Hematopoietic multipotent progenitor cell (in vitro differentiated cells): ENCODE measurements at places on chromosomes 5 and 9. TPM values are rescaled to one million over a fixed set of nuclear protein-coding genes. Genes with fewer than 3 reads are reported as not detected.

- DNase-seq: peak; percentile 87
Measured at GRCh38 chr5:172697123-172698121, 56.4 kb downstream of the NEURL1B start.

DNA sequence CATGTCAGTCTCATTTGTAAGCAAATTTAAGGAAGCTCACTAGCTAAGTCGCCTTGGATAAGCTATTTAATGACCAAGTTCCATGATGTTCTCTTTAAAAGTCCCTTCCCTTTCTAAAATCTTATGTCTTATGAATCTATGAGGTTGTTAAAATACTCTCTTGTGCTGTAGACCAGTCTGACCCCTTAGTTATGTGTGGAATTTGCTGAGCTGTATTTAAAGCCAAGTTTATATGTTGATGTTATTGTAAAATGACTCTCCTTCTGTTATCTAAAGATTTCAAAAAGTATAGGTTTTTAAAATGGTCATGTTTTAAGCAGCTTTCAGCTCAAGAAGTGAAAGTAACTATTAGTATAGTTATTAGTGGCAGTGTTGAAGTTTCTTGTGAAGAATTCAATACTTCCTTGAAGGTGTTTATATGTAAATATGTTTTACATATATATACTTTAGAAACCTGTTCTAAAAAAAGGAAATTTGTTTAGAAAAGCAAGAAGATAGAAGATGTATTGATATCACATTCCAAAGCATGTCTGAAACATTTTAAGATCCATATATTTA, 92.2 kb downstream of the CDC42SE2 start:
- no peak for DNase-seq

DNA sequence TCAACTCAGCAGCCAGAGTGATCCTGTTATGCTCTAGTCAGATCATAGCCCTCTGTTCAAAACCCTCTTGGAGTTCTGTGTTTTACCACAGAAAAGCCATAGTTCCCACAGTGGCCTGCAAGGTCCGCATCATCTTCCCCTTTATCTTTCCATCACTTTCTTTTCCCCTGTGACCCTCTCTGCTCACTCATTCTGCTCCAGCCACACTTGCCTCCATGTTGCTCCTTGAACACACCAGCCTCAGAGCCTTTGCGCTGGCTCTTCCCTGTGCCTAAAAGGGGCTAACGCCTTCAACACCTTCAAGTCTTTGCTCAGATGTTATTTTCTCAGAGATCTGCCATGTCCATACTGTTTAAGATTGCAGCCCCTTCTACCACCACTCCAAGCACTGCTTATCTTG, 26.3 kb downstream of the CSF2 start:
- DNase-seq: no peak

DNA sequence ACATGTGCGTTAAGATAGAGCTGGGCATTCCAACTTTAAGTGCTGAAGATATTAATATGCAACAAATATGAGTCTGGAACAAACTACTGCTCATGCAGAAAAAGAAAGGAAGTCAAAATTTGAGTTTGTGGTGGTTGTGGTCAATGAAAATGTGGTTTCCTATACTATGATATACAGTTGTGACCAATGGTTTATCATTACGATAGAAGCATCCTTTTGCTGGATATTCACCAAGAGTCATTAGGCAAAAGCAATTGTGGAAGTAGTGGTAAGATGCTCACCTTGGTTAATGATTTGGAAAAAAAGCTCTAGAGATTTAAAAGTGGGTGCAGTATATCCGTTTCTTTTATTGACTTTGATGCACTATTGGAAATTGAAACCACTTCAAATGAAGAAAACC, 1007.0 kb downstream of the NR2F1-AS1 start:
- DNase-seq: no peak

DNA sequence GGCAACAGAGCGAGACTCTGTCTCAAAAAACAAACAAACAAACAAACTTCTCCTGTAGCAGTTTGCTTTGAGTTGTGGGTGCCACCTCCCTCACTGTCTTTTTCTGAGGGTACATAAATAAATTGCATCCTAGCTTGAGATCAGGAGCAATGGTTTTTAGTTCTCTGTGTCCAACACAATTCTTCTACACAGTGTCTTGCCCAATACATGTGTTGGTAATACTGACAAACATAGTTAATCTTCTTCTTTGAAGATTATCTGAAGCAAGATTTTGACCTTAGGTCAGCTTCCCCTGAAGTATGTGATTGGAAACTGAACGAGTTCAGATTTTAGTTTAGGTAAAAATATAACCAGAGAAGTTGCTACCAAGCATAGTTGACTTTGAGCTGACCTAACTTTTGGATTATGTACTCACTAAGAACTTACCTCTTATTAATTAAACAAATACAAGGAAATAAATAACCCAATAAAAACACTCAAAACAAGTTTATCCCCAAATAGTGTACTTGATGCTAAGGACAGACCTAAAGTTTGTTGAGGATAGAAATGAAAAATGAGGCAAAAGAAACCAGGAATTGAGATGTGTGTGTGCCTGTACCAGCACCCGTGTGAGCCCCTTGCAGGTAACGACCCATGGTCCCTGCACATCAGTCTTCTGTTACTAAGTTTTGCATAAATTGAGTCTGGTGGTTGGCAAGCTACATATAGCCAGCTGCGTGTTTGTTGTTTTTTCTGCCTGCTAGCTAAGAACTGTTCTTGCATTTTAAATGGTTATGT, 16.2 kb downstream of the TJP2 start:
- no peak for DNase-seq

- DNase-seq: peak; percentile 10
Measured at GRCh38 chr5:172959824-172960799, 888 bp downstream of the RPL26L1 start.

- DNase-seq: no peak
Measured at GRCh38 chr5:134106991-134107701, 7.3 kb upstream of the TCF7 start.

DNA sequence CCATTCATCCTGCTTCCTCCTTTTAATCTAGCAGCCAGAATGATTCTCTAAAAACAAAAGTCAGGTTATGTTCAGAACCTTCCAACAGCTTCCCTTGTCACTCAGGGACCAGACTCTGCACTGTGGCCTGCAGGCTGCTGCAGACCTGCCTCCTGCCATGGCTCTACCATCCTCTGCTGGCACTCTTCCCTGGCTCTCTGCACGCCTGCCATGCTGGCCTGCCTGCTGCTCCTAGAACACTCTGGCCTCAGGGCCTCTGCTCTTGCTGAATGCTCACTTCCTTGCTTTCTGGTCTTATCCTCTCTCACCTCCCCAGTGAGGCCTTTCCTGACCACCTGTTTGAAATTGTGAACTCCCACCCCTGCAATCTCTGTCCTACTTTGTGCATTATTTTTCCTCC, 149.4 kb downstream of the CD180 start:
- no peak for DNase-seq

GRCh38 chr5:178826216-178826615, 33.5 kb upstream of the ZNF354B start:
- no peak for DNase-seq

DNA sequence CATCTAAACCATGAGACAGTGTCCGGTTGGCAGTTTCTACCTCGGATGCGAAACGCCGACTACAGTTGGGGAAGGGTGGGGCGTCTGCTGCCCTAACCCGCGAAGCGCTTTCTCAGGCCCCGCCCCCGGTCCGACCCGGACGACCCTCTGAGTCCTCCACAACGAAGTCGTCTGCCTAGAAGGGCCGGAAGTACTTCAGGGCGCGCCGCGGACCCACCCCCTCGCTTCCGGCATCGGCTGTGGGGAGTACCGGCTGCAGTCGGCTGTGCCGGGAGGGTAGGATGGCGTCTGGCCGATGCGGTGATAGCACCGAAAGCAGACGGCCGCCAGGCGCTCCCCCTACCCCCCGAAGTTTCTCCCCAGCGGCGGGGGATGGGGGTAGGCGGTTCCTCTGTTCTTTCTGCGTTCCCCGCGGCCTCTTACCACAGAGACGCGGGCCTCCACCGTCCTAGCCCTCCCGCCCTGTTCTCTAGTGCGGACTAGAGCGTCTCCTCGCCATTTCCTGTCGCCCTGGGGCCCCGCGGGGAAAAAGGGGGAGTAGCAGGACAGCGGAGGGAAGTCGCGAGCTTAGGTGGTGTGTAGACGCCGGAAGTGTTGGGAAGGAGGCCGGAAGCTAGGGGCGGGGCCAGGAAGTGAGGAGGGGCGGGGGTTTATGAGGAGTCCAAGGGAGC, at the start of gene TRIM41:
Gene TRIM41 (plus strand): TSS at position 224 of the 671 bp plus-strand sequence. CDS start 719 bp downstream, outside the sequence.
- DNase-seq: peak; percentile 99

DNA sequence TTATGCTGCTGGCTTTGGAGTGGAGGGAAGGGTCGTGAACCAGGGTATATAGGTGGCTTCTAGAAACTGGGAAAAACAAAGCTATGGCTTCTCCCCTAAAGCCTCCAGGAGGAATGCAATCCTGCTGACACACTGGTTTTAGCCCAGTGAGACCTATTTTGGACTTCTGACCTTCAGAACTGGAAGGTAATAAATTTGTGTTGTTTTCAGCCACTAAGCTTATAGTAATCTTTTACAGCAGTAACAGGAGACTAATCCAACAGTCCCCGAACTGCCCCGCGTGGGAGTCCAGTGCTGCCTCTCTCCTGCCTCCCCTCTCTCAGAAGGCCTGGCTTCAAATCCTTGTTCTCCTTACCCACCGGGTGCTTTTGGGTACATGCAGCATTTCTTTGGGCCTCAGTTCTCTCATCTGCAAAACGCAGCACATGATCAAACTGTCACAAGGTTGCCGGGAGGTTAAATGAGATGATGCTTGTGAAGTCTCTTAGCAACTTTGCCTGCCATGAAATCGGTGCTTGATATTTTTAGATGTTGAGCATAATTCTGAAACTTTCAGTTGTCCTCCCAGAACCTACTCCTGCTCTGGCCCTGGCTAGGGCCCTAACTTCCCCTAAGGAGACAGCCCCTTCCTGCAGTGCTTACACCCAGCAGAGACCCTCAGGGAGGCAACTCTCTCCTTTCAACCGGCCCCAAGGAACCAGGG, 127.3 kb upstream of the BOD1 start:
- no peak for DNase-seq

The PHYKPL gene
- 106 TPM for total RNA-seq

The DOCK8 gene
- 73.2 TPM for total RNA-seq

The GADD45G gene
- total RNA-seq: 7.3 TPM

The ADGRD2 gene
- under 0.01 TPM for total RNA-seq
